ENCODE measurements at places on chromosomes 5 and 9.
A peak's percentile ranks its signal among the peaks of the same experiment; 100 is the strongest.

DNA sequence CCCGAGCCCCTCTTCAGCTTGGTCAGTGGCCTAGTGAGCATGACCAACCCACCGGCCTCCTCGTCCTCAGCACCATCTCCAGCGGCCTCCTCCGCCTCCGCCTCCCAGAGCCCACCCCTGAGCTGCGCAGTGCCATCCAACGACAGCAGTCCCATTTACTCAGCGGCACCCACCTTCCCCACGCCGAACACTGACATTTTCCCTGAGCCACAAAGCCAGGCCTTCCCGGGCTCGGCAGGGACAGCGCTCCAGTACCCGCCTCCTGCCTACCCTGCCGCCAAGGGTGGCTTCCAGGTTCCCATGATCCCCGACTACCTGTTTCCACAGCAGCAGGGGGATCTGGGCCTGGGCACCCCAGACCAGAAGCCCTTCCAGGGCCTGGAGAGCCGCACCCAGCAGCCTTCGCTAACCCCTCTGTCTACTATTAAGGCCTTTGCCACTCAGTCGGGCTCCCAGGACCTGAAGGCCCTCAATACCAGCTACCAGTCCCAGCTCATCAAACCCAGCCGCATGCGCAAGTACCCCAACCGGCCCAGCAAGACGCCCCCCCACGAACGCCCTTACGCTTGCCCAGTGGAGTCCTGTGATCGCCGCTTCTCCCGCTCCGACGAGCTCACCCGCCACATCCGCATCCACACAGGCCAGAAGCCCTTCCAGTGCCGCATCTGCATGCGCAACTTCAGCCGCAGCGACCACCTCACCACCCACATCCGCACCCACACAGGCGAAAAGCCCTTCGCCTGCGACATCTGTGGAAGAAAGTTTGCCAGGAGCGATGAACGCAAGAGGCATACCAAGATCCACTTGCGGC lies 1.8 kb downstream of the EGR1 start:
- no peak for DNase-seq

DNA sequence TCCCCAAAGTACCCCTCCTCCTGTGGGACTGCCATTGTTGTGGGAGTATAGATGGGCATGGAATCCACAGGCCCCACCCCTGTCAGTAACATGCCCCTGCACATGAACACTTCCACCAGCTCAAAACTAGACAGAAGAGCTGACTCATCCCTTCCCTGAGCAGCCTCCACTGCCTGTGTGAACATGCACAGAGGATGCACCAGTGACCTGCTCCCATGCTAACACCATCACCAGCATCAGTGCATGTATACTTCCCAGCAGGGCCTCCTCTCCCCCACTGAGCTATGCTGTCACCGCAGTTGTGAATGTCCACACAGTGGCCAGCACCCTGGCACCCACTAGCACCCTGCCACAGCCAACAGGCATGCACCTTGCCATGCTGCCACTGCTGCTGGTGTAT lies 939.8 kb downstream of the EFNA5 start:
- peak; percentile 94 for DNase-seq

- DNase-seq = no peak
Observed at GRCh38 chr5:142551338-142552067, 134.4 kb downstream of the FGF1 start.

- peak; percentile 31 for DNase-seq
Observed at GRCh38 chr9:2622461-2623287, 1.1 kb downstream of the VLDLR start.

GRCh38 chr5:156020647-156021046 lies 306.3 kb upstream of the SGCD start:
- DNase-seq = no peak

GRCh38 chr9:124654431-124654830 lies 116.7 kb downstream of the NR6A1 start:
- peak; percentile 37 for DNase-seq

- DNase-seq = no peak
Observed at GRCh38 chr5:36174119-36174518, 22.2 kb downstream of the SKP2 start.

All from epithelial cell of esophagus (primary cell).